ENCODE measurements at places on chromosomes 7 and 10. TPM values are rescaled to one million over a fixed set of nuclear protein-coding genes. Genes with fewer than 3 reads are reported as not detected.

UPP1 gene
- total RNA-seq: 8.9 TPM

GARIN1A gene
- 1.5 TPM for total RNA-seq

POLR2J2 gene
- total RNA-seq: 2.7 TPM

CALCR gene
- not detected for total RNA-seq

RSPH10B gene
- 0.89 TPM for total RNA-seq

MALRD1 gene
- 0.14 TPM for total RNA-seq

KCNMA1 gene
- 107 TPM for total RNA-seq

FGFBP3 gene
- total RNA-seq: 0.59 TPM

ATG9B gene
- 1.6 TPM for total RNA-seq

RBP3 gene
- total RNA-seq: not detected

HMX3 gene
- total RNA-seq: not detected

ELMO1 gene
- under 0.01 TPM for total RNA-seq

CPEB3 gene
- 0.92 TPM for total RNA-seq

GAD2 gene
- not detected for total RNA-seq

NPS gene
- not detected for total RNA-seq

TAS2R16 gene
- total RNA-seq: not detected

DYDC2 gene
- total RNA-seq: not detected

ASIC3 gene
- total RNA-seq: 0.05 TPM

DGKI gene
- total RNA-seq: 15.5 TPM

GIMAP4 gene
- total RNA-seq: 0.59 TPM

GOLGA7B gene
- total RNA-seq: not detected

ANKRD61 gene
- not detected for total RNA-seq

PAX4 gene
- total RNA-seq: not detected

SLC13A1 gene
- not detected for total RNA-seq

SKIDA1 gene
- total RNA-seq: 0.30 TPM

OR6V1 gene
- not detected for total RNA-seq

CCDC3 gene
- 0.05 TPM for total RNA-seq

TMEM178B gene
- 0.18 TPM for total RNA-seq

STRIP2 gene
- total RNA-seq: 3.3 TPM
